Hematopoietic multipotent progenitor cell (in vitro differentiated cells): ENCODE measurements at places on chromosomes 7 and 10.

DNA sequence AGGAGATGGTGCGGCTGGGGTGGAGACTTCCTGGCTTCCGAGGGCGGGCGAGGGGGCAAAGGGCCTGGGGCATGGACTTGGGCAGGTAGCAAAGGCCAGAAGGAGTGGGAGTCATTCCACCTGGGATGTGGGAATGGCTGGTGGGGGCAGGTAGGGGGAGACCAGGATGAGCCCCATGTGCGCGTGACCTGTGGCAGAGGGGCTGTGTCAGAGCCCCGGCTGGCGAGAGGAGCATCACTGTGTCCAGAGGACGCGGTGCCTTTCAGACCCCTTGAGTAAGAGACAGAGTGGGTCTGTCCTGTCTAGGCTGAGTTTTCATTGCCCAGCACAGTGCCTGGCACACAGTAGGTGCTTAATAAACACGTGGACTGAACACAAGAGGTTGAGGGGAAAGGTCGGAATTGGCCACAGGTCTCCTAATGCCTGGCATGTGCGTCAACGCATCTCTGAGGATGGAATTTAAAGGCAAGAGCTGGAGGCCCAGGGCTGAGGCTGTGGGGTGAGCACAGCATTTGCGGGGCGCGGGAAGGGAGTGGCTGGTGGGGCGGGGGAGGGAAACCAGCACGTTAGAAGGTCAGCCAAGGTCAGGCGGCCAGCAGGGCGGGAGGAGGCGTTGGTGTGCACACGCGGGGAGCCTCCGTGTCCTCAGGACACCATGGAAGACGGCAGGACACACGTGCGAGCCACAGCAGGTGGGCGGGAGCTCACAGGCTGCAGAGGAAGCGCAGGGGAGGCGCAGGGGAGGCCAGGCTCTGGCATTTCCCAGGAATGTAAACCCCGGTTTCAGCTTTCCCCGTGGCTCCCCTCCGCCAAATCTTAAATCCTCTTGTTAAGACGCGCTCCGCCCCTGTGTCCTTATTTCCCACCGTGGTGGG is 51.8 kb downstream of the CUX1 start:
- DNase-seq = no peak

GRCh38 chr10:126422567-126422966 is 34.3 kb upstream of the ADAM12 start:
- DNase-seq = no peak

DNA sequence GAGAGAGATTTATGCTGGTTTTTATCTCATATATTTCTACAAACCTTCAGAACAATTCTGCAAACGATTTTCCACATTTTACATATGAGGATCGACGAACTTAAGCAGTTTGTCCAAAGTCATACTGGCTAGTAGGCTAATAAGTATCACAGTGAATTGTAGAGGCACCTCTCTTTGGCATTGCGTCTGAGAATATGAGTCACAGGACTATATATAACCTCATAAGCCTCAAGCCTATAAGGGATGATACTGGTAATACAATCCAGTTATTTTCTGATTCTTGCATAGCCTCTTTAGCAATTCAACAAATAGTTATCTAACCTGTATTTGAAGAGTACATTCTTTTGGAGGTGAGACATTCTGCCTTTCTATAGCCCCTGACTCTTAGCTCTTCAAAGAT is 129.8 kb downstream of the GPR158 start:
- DNase-seq = no peak

- no peak for DNase-seq
Observed at GRCh38 chr7:39336442-39336841, 229.8 kb upstream of the YAE1 start.

- DNase-seq = no peak
Observed at GRCh38 chr7:114956702-114957101, 34.8 kb downstream of the MDFIC start.

- DNase-seq = no peak
Observed at GRCh38 chr7:31478721-31479120, 35.2 kb upstream of the ITPRID1 start.

DNA sequence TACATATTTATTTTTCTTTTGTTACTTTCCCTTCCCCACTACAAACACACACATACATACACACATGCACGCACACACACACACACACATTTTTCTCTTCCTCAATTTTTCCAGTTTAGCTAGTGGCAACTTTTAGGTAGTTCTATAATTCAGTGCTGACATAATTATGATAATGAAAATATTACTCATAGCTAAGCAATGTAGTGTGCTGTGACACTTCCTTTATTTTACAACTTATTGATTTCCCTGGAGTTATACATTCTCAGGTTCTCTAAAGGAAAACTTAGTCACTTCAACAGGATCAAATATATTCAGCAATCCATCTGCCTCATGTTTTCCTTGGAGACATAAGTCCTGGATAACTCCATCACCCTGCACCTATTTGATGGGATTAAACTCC is 151.6 kb downstream of the CACNA2D1 start:
- no peak for DNase-seq

DNA sequence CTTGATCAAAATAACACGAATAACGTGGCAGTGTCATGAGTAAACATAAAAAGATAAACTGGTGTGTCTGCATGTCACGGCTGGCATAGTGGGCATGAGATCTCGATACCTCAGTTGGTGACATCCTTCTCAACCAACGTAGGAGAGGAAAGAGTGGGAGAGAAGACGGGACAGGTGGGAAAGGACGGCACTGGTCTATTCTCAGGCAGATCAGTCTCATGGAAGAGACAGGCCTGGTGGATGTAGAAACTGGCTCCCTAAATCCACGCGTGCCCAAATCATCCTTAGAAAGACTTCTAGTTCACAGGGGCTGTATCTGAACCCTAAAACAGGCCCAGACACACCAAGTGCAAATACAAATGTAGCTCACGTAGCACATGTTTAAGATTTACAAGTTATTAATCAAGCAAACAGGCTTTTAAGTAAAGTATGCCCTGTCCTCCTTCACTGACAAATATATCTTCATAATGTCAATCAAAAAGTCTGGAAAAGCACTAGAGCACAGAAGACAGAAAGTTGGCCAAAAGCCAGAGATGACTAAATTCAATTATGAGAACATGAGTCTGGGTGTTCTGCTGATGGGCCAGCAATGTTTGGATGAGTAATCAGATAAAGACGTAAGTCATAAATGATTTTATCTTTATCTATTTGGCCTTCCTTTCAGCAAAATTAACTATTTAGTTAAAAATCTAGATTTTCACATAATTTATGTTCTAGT is 56.3 kb downstream of the SFMBT2 start:
- no peak for DNase-seq

GRCh38 chr10:30011396-30011795 is 48.0 kb downstream of the JCAD start:
- no peak for DNase-seq

- DNase-seq = no peak
Observed at GRCh38 chr7:13604178-13604577, 385.3 kb downstream of the ETV1 start.

DNA sequence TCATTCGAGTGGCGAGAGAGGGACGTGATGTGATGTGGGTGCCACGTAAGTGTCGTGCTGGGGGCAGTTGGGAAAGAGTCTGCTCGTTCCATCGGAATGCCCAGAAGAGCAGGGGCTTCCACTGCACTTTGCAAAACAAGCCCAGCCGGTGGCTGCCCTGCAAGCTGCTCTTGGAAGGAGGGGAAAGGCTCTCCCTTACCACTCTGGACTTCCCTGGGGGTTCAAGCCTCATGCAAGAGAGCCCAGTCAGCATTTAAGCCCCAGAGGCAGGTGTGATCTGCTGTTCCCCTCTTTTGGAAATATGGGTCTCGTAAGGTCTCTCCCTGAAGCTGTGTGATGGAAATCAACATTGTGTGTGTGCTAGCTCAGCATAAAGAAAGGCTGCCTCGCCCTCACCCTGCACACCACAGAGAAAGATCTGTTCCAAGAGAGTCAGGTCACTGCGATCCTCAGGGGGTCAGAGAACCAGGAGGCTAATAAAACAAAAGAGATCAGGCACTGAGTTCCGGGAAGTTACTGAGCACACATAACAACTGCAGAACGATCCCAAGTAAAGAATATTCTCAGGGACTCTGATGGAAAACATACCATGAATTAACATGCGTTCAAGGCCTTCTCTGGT is 212.5 kb downstream of the ADAM12 start:
- no peak for DNase-seq

DNA sequence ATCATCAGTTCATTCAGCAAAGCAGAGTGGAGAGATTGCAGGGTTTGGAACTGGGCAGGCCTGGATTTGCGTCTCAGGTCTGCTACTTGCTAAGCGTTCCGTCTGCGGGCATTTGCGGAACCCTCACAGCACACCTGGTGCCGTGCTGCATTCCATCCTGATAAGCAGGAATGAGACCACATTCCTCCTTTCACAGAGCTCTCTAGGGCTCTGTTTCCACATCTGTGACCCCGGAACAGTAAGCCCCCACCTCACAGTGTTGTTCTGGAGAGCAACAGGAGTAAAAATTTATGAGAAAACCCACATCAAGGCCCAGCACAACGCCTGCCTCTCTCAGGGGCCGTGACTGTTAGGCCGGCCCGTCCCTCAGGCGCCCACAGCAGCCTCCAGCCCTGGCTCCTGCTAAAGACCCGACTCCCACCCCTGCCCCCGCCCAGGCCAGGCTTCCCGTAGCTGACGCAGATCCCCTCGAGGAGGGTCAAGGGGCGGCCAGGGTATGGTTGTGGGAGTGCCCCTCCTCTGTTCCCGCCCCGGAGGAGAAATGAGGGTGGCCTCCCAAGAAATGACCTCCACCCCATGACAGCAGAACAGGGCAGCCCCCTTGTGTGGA is 128.9 kb downstream of the RGS10 start:
- DNase-seq = no peak

- no peak for DNase-seq
Observed at GRCh38 chr10:5443429-5443828, 31.1 kb downstream of the NET1 start.

GRCh38 chr7:44634187-44634838 is 27.9 kb downstream of the OGDH start:
- DNase-seq = no peak

GRCh38 chr7:111958896-111959295 is 247.3 kb downstream of the DOCK4 start:
- DNase-seq = no peak

DNA sequence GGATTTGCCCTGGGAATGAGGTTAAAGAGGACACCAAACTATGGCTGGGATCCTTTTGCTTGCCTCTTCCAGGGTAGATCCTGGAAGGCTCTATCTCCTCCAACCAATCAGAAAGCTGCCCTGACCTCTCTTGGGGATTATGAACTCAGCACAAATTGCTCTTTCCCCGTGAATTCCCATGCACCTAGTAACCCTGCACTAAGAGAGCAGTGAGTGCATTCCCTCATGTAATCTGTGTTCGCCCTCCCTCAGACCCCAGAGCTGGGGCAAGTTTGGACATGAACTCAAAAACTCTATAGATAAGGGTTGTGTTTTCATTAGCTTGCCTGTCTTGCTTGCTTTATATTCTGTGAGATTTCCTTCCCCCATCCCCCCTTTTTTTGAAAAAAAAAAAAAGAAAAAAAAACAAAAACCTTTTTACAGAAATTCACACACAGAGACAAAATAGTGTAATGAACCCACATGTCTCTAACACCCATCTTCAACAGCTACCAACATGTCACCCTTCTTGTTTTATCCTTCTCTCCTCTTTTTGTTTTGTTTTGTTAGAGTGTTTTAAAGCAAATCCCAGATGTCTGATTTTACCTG is 225.5 kb upstream of the TCF7L2 start:
- DNase-seq = no peak
